Thyroid gland (tissue), 4 donors: ENCODE measurements at places on chromosomes 4 and X. TPM values are rescaled to one million over a fixed set of nuclear protein-coding genes. Genes with fewer than 3 reads are reported as not detected.

DNA sequence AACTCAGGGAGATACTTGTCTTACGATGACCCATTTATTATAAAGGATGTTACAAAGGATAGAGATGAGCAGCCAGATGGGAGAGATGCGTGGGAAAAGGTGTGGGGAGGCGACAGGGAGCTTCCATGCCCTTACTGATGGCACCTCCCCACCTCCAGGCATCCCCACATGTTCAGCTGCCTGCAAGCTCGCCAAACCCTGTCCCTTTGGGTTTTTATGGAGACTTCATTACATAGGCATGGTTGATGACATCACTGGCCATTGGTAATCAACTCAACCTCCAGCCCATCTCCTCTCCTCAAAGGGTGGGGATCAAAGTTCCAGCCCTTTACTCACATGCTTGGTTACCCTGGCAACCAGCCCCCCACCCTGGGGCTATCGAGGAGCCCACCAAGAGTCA lies 29.4 kb upstream of the SLC2A9 start:
- H3K27me3 ChIP-seq, result no peaks in the 10 kb centered on the region
- DNase-seq, result no peak
- no peak overlapping the region for H3K27ac ChIP-seq
- no peaks in the 10 kb centered on the region for H3K36me3 ChIP-seq
- peaks cover 23% of the 10 kb centered on the region for H3K4me1 ChIP-seq

The BMPR1B gene
- total RNA-seq, result 0.81 TPM

DNA sequence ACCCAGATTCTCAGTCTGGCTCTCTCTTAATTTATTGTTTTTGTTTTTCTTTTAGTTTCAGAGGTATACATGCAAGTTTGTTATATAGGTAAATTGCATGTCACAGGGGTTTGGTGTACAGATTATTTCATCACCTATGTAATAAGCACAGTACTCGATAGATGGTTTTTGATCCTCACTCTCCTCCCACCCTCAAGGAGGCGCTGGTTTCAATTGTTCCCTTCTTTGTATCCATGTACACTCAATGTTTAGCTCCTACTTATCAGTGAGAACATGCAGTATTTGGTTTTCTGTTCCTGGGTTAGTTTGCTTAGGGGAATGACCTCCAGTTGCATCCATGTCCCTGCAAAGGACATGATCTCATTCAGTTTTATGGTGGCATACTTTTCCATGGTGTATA lies 198.4 kb downstream of the STK32B start:
- no peak overlapping the region for H3K4me3 ChIP-seq
- DNase-seq, result no peak
- H3K4me1 ChIP-seq, result no peaks in the 10 kb centered on the region

DNA sequence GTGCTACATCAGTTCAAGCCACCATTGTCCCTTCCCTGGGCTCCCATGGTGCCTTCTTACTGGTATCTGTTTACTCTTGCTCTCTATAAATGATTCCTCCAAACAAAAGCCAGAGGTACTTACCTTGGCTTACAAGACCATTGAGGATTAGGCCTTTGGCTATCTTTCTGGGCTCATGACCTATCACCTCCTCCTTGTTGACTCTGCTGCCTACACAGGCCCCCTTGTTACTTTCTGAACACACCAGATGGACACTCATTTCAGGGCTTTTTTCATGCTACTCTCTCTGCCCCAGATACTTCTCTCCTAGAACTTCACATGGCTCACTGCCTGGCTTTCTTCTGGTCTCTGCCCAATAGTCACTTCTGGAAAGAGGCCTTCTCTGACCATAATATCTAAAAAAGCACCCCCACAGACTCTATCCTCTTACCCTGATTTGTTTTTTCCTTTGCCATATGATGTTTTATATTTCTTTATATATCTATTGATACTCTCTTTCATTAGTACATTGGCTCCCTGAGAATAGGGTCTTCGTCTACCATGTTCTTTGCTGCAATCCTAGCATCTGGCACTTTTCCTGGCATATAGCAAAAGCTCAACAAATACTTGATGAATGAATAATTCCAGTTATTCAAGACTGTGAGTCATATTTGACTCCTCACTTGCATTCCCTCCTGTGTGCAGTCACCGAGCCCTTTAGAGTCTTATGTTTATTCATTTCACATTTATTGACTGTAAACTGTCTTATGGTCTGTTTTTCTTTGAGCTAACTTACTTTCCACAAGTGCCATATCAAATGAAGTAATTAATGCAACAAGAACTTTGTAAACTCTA lies 27.1 kb upstream of the TAPT1 start:
- no peaks in the 10 kb centered on the region for H3K4me1 ChIP-seq
- H3K36me3 ChIP-seq, result no peaks in the 10 kb centered on the region
- H3K27ac ChIP-seq, result no peak overlapping the region
- no peak for DNase-seq
- no peak overlapping the region for H3K4me3 ChIP-seq

The DOCK11 gene
- 36.0 TPM for total RNA-seq

GRCh38 chr4:142065086-142065647 lies 428.8 kb downstream of the IL15 start:
- H3K4me3 ChIP-seq, result no peak overlapping the region
- no peaks in the 10 kb centered on the region for H3K4me1 ChIP-seq
- no peaks in the 10 kb centered on the region for H3K36me3 ChIP-seq
- DNase-seq, result no peak

DNA sequence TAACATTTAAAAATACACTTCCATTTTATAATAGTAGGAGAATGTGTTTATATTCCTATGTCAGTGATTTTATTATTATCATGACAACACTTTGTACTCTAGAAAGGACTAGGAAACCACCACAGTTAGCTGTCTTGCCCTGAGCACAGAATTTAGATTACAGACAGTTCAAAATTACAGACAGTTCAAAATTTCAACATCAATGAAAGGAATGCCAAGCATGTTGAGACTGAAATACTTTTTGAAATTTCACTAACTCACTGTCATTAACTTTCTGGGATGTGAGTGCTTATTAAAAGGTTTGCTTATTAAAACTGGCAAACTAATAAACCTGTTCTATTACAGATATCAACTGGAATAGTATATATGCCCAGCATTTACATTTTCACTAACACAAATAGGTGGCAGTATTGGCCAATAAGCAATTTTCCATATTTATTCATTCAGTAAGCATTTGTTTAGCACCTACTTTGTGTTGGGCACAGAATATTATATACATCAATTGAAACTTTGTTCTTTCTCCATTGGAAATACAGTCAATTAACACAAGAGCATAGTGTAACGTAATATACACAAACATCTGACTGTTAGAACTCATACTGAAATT lies 179.4 kb downstream of the FBXW7 start:
- no peaks in the 10 kb centered on the region for H3K36me3 ChIP-seq
- DNase-seq, result no peak
- no peak overlapping the region for H3K27ac ChIP-seq
- no peak overlapping the region for H3K4me3 ChIP-seq
- no peaks in the 10 kb centered on the region for H3K4me1 ChIP-seq

DNA sequence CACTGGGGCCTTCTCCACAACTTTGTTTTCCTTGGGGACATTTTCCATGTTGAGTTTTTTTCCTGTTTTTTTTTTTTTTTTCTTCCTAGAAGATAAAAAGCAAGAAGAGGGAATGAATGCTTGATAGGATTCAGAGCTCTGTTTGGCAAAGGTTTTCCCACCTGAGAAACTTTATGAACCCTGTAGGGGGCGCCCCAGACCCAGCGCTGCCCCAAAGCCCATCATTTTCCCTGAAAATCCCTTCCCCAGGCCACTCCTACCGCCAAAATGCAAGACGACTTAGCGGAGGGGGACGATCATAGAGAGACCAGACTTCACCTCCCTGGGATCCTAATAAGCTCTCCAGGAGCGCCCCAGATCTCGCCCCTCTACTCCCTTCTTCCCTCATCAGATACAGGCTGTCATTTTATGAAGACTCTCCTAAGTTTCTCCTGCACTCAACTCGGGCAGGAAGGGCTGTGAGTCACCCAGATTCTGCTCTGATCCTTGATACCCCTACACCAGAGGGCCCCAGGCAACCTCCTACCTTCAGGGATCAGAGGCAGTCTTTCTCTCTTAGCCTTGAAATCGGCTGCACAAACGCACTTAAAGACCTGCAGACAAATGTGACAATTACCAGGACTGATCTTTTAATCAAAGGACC lies 1.4 kb downstream of the BEX5 start:
- H3K27ac ChIP-seq, result no peak overlapping the region
- peak; percentile 32 for DNase-seq
- H3K4me1 ChIP-seq, result no peaks in the 10 kb centered on the region
- H3K4me3 ChIP-seq, result no peak overlapping the region
- no peaks in the 10 kb centered on the region for H3K27me3 ChIP-seq

GRCh38 chrX:142036116-142036515 lies 132.4 kb downstream of the MAGEC1 start:
- H3K36me3 ChIP-seq, result no peaks in the 10 kb centered on the region
- no peak overlapping the region for H3K27ac ChIP-seq
- DNase-seq, result no peak
- no peaks in the 10 kb centered on the region for H3K4me1 ChIP-seq
- H3K4me3 ChIP-seq, result no peak overlapping the region
- H3K27me3 ChIP-seq, result no peaks in the 10 kb centered on the region

The CXorf49 gene
- not detected for total RNA-seq

- H3K4me1 ChIP-seq, result no peaks in the 10 kb centered on the region
- no peak overlapping the region for H3K27ac ChIP-seq
- no peaks in the 10 kb centered on the region for H3K27me3 ChIP-seq
Measured at GRCh38 chrX:131609480-131609879, 65.6 kb downstream of the OR13H1 start.

GRCh38 chrX:140933016-140933415 lies 69.4 kb upstream of the SPANXB1 start:
- H3K4me1 ChIP-seq, result no peaks in the 10 kb centered on the region
- H3K27me3 ChIP-seq, result no peaks in the 10 kb centered on the region
- no peak for DNase-seq
- no peaks in the 10 kb centered on the region for H3K36me3 ChIP-seq

The F8A2 gene
- not detected for total RNA-seq

DNA sequence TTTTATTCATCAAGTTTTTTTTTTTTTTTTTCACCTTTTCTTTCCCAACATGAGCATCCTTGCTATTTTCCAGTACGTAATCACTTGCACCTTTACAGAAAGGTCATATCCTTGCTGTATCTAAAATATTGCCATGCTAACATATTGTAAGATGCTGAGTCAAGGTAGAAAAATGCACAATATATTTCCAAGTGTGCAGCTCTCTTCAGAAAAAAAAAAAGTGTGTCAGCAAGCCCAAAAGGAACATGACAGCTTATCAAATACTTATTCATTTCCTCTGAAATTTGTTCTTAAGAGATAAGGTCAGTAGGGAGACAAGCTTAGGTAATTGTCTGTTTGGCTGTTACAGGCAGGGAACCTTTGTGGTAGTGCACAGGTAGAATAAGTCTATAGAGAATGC lies 27.0 kb downstream of the SH2D1A start:
- no peaks in the 10 kb centered on the region for H3K36me3 ChIP-seq
- H3K4me1 ChIP-seq, result no peaks in the 10 kb centered on the region
- DNase-seq, result no peak
- H3K4me3 ChIP-seq, result no peak overlapping the region
- no peaks in the 10 kb centered on the region for H3K27me3 ChIP-seq

DNA sequence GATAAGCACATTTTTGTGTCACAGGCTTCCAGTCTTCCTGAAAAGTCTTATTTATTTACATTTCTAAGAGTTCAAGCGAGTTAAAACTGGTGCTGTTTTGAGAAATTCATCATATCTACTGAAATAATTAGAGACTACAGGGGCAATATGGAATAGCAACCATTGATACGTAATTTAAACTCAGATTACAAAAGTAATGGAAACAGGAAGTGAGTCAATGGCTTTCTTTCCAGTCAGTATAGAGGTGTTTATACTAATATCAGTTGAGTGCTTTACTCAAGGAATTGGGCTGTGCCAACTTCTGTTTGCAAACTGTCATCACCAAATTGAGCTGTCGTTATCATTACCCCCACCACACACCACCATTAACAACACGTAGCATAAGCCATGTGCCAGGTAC lies 222.7 kb downstream of the COL25A1 start:
- H3K4me3 ChIP-seq, result no peak overlapping the region
- no peak for DNase-seq
- H3K36me3 ChIP-seq, result no peaks in the 10 kb centered on the region
- H3K27ac ChIP-seq, result no peak overlapping the region
- H3K4me1 ChIP-seq, result no peaks in the 10 kb centered on the region

The KCNIP4 gene
- 5.7 TPM for total RNA-seq

The MAMLD1 gene
- 2.2 TPM for total RNA-seq

The DCHS2 gene
- total RNA-seq, result 1.4 TPM

DNA sequence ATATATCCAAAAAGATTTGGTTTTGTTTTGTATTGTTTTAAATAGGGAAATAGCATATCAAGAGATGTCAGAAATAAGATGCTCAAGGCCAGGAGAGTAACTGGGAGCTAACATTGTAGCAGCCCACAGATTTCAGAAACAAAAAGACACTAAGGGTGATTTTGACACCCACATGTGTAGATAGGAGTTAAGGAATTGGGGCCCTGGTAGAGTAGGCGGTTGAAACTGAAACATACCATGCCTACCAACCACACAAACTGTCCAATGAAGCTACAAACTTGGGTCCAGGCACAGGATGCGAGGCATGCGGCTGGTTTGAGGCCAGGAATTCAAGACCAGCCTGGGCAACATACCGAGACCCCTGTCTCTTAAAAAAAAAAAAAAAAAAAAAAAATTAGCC lies 6.3 kb upstream of the HSPA4L start:
- no peak overlapping the region for H3K27ac ChIP-seq
- no peak overlapping the region for H3K4me3 ChIP-seq
- no peaks in the 10 kb centered on the region for H3K36me3 ChIP-seq

The AREG gene
- 0.63 TPM for total RNA-seq

The PAGE1 gene
- not detected for total RNA-seq

The MAGIX gene
- 16.5 TPM for total RNA-seq

- H3K27me3 ChIP-seq, result no peaks in the 10 kb centered on the region
- no peak for DNase-seq
- H3K27ac ChIP-seq, result no peak overlapping the region
- no peaks in the 10 kb centered on the region for H3K4me1 ChIP-seq
Measured at GRCh38 chr4:23041501-23041900, 348.8 kb downstream of the GBA3 start.

GRCh38 chrX:99914635-99915034 lies 495.4 kb downstream of the PCDH19 start:
- H3K27me3 ChIP-seq, result no peaks in the 10 kb centered on the region
- H3K27ac ChIP-seq, result no peak overlapping the region
- no peak overlapping the region for H3K4me3 ChIP-seq
- H3K4me1 ChIP-seq, result no peaks in the 10 kb centered on the region

The CD40LG gene
- not detected for total RNA-seq
